ENCODE measurements at places on chromosomes 13 and 19.

- no peak for DNase-seq
Observed at GRCh38 chr13:57212989-57213388, 46.0 kb downstream of the PRR20E start.

DNA sequence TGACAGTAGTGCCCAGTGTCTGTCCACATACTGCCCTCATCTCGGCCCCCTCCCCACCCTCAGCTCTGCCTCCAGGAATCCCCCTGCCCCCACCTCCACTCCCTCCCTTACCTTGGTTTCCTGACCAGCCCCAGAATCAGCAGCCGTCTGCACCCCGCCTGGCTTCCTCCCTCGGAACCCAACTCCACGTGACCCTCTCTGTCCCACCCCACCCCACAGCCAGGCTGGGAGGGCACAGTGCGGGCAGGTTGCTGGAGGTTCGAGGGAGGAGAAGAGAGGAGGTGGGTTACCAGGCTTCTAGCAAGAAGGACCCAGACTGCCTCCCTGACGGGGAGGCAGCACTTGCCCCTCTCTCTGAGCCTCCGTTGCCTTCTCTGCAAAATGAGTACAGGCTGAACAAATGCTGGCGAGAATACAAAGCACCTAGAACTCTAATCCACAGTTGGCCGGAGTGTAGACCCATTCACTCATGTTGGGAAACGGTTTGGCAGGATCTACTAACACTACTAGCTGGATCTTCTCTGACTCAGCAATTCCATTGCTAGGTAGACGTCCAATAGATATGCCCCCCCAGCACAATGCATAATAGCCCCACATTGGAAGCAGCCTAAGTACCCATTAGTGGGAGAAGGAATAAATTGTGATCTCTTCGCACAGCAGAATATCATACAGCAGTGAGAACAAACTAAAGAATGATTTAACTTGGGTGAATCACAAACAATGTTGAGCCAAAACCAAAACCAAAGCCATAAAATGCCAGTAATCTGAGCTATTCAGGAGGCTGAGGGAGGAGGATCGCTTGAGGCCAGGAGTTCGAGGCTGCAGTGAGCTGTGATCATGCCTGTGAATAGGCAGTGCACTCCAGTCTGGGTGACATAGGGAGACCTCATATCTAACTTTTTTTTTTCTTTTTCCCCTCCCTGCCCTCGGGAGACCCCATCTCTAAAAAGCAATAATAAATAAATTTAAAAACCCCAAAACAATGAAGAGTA, at the start of gene RASAL3:
RASAL3 (minus strand) TSS at position 151 of the 992 bp plus-strand sequence. CDS start 186 bp downstream, outside the sequence.
- no peak for DNase-seq

- no peak for DNase-seq
Observed at GRCh38 chr19:17081672-17082630, 6.4 kb downstream of the MYO9B start.

GRCh38 chr19:19460258-19460731, 54.8 kb downstream of the GATAD2A start:
- no peak for DNase-seq

- DNase-seq: peak; percentile 14
Observed at GRCh38 chr19:50358483-50359327, 6.7 kb downstream of the NAPSA start.

DNA sequence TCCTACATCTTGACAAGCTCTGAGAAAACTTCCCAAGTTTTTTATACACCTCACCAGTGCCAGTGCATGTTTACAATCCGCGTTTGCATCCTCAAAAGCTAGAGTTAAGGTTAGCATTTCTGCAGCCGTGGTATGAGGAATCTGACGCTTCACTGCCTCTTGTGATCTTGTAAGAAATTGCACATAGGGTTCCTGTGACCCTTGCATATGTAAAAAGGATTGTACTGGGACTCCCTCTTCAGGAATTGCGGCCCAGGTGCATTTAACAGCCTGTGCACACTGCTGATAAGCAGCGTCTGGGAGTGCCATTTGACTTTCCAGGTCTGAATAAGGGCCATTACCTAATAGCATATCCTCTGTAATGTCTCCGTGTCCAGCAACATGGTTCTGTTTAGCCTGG, 15.3 kb downstream of the FPR3 start:
- DNase-seq: peak; percentile 12

DNA sequence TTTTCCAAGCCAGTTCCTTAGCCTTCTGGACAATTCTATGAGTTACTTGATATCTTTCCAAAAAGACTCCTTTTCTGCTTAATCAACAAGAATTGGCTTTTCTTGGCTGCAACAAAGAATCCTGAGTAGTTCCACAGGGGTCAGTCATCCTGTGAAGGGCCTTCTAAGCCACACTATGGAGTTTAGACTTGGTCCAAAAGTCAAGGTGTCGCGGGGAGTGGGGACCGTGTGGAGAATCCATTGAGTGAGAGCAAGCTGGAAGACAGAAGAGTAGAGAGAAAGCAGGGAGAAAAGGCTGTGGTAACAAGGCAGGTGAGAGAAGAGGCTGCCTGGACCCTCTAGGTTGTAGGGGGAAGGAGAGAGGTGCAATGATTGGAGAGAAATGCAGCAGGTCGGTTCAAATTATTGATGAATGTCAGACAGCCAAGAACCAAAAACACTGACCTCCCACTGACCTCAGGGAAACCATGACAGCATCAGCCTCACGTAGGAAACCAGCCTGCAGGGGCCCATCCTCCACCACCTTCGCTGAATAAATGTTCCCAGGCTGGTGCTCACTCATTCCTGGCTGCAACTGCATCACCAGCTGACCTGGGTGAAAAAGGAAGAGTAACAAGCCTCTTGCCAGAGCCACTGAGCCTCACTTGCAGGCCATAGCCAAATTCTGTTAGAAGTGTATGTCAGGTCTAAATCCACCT, 7.1 kb upstream of the IFT88 start:
- DNase-seq: no peak

DNA sequence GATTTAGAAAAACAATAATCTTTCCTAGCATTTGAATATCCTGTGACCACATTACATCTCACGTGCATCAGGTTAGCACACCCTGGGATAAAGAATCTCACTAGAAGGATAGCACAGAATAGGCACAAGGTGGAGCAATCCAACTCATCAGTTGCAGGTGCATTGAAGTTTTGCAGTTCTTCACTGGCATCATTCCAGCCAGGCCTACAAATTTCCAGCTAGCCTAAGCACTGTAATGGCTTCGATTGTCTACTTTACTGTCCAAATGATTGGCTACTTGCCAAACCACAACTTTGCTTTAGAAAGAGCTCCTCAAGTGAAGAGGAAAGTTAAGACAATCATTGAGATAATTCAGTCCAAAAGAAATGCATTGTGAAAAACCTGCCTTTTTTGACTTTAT, 89.5 kb downstream of the SPRY2 start:
- peak; percentile 59 for DNase-seq

DNA sequence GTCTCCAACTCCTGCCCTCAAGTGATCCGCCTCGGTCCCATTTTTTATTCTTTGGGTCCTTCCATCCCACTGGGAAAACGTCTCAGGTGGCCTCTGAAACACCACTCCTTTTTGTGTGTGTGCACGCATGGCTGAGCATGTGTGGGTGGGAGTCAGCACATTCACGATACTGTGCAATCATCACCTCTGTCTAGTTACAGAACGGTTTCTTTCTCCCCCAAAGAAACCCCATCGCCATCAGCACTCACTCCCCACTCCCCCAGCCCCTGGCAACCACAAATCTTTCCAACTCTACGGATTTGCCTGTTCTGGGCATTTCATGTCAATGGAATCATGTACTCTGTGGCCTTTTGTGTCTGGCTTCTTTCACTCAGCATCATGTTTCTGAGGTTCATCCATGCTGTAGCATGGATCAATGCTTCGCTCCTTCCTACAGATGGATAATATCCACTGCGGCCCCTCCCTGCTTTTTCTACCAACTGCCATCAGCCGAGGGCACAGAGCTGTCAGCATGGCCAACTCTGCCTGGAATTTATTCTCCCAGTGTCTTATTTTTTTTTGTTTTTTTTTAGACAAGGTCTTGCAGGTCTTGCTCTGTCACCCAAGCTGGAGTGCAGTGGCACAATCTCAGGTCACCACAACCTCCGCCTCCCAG, 9.7 kb downstream of the F2RL3 start:
- no peak for DNase-seq

DNA sequence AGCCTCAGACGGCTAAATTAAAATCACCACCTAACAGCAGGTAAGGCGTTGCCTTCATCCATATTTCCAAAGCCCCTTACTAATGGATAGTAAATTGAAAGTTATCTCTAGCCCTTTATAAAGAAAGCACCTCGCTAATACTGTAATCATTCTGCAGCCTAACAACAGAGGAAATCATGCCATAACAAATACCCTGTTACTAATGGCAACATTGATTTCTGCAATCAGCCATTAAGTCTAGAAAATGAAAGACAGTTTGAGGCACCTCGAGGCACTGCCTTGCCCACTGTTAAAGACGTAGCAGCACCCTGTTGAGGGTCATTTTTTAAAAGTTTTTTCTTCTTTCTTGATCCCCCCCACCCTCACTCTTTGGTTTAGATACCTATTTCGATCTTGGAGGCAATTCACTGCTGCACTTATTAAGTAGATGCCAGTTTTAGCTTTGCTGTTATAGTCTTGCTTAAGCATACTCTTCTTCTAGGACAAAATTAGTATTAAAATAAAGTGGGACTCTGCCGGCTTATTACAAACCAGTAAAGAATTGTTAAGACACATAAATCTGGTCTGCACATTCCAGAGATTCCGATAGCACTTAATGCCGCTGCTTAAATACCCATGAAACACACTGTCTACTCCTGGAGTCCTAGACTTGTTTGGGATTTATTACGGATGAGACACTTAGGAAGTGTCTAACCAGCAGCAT, 74.8 kb downstream of the ZNF536 start:
- no peak for DNase-seq

DNA sequence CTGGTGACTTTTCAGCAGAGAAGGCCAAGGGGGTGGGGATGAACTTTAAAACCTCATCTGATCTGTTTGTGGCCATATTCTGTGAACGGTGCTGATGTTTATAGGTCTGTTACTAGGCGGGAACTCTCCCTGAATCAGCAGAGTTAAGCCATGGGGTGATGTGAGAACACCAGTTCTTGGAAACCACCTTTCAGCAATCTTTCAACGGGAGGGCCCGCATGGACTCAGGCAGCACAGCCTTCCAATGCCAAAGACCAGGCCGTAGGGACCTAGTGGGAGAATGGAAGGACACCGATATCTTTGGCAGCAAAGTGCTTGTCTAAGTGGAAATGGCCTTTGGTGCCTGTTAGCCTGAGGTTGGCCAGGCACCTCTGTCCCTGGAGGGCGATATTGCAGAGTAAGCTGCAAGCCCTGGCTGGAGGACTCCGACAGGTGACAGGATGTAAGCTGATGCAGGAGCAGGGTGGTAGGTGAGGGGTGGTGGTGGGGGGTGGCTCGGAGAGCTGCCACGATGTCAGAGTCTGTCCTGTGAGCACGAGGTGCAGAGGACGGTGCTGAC, 57.0 kb downstream of the ERCC5 start:
- no peak for DNase-seq

DNA sequence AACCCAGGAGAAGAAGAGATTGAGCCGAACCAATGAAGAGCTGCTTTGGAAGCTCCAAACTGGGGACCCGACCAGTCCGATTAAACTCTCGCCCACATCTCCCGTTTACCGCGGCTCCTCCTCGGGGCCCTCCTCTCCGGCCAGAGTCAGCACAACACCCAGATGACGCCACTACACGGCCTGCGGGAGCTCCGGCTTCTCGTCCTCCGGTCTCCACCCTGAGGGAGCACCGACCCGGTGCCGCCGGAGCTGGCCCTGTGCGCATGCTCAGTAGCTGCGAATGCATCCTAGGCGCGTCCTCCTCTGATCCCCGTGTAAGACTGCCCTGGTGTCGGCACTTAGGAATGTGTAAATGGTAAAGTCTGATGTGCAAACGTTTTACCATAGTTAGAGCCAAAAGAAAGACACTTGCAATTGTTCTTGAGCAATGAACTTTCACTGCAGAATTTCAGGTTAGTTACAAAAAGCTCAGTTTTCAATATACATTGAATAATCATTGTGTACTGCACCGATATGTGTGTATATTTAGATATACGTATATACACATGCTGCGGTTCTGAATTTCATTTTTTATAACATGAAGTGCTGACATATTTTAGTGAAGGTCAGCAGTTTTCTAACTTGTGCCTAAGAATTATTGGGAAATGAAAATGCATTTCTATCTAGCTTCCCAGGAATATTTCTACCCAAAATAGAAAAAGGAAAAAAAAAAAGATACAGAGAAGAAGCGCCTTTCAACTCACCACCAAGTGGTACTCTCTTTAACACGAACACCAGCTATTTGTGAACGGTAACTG, 92.2 kb downstream of the SLC7A1 start:
- DNase-seq: no peak

DNA sequence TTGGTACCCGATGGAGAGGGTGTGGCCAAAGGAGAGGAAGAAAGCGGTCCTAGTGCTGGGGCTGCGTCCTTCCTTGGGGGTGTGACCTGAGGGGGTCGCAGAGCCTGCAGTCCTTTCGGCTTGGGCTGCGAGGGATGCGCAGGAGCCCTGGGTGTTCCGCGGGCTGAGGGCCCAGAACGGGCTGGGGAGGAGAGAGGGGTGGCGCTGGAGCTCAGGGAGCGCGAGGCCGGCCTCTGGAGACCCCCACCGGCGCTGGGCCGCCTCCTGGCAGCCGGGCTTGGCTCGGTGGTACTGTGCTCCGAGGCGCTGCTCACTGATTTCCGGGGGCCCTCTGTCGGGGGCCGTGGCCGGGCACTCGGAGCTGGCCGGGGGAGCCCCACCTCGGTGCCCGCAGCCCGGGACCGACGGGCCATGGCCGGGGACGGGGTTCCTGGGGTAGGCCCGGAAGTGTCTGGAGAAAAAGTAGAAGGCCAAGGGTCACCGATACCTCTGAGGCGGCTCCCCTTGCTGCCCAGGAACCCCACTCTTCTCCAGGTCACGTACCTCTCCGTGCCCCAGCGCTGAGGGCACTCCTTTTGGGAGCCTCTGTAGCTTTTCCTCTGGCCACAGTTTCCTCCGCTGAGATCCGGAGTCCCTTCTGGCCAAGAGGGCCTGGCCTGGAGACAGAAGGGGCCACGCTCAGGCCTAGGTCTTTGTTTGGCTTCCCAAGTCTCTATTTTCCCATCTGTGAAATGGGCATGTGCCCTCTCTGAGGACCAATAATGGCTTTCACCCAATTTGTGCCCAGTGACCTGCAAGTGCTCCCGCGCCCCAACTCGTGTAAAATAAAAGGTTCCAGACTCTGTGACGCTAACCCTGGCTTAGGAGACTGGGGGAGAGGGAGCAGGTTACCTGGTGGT, 1.6 kb downstream of the PRR36 start:
- DNase-seq: no peak

DNA sequence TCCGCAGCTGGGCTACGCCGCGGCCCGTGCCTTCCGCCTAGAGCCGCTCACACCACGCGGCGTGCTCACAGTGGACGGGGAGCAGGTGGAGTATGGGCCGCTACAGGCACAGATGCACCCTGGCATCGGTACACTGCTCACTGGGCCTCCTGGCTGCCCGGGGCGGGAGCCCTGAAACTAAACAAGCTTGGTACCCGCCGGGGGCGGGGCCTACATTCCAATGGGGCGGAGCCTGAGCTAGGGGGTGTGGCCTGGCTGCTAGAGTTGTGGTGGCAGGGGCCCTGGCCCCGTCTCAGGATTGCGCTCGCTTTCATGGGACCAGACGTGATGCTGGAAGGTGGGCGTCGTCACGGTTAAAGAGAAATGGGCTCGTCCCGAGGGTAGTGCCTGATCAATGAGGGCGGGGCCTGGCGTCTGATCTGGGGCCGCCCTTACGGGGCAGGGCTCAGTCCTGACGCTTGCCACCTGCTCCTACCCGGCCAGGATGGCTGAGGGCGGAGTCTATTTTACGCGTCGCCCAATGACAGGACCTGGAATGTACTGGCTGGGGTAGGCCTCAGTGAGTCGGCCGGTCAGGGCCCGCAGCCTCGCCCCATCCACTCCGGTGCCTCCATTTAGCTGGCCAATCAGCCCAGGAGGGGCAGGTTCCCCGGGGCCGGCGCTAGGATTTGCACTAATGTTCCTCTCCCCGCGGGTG, 7.4 kb downstream of the DBP start:
- no peak for DNase-seq
